Cardiac septum (tissue), 1 donor: ENCODE measurements at places on chromosomes 6 and 20. TPM values are rescaled to one million over a fixed set of nuclear protein-coding genes. Genes with fewer than 3 reads are reported as not detected.

DNA sequence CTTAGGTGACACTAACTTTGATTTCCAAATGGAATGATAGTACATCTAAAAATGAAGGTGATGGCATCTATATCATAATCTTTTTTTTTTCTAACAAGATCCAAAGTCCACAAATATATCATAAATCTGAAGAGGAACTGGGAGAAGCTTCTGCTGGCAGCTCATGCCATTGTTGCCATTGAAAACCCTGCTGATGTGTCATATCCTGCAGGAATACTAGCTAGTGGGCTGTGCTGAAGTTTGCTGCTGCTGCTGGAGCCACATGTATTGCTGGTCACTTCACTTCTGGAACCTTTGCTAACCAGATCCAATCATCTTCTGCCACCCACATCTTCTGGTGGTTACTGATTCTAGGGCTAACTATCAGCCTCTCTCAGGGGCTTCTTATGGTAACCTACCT is 27.4 kb upstream of the KHDC1 start:
- no peak for DNase-seq

The CTCFL gene
- total RNA-seq, result not detected

- DNase-seq, result no peak
Observed at GRCh38 chr6:92715991-92716390, 703.4 kb downstream of the EPHA7 start.

GRCh38 chr6:22027040-22027725 is 269.7 kb downstream of the PRL start:
- DNase-seq, result no peak

The TREML1 gene
- total RNA-seq, result not detected

DNA sequence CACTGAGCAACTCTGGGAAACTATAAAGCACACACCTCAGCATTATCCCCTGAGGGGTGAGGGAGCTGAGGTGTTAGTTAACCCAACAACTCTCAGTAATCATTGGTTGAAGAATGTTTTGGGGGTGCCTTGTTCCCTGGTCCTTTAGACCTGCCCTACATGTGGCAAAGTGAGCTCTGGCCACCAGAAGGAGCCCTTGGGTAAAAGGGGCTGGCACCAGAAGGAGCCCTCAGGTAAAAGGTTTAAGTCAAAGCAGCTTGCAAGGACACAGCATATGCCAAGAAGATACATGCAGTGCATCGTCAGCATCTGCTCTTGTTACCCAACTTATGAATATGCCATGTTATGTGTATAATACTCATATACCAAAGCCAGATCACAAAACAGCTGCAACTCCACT is 1081.7 kb downstream of the KIF16B start:
- DNase-seq, result no peak

DNA sequence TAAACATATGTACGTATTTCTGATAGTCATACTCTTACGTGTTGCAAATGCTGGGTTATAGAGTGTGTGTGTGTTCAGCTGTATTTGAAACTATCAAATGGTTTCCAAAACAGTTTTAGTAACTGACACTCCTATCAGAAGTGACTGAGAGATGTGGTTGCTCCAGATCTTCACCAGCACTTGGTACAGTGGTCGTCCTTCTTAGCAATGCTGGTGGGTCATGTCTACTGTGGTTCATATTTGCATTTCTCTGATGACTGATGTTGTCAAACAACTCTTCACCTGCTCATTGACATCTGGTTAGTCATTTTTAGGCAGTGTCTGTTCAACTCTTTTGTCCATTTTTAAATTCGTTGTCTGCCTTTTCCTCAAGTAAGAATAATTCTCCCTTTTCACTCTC is 259.3 kb downstream of the KIF16B start:
- no peak for DNase-seq

DNA sequence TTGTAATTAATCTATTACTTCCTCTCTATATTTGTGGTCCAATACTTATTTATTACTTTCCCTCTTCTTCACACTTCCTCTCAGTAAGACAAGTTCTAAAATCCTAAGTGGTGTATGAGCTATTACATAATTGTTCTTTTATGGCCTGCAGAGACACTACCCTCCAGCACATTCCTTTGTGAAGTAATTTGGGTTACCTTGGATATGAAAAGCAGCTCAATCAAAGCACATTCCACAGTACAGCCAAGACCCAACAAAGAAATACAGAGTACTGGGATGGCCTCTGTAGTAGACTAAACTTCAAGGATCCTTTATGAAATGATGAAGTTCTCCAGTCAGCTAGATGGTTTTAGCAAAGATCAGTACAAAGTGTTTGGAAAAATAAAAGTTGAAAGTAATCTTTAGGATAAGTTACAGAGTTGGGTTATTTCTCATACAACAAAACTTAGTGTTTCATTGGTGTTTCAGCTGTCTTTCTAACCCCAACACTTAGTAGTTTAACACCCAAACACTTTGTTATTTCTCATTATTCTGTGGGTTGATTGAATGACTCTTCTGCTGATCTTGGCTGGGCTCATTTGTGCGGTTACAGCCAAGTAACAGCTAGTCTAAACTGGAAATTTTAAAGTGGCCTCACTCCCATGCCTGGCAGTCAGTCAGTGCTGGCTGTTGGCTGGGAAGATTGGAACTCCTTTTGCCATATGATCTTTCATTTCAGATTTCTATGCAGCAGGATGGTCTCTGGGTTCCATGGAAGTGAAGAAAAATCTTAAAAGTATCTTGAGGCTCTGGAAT is 161.5 kb upstream of the POU3F2 start:
- no peak for DNase-seq

The LCA5 gene
- 2.6 TPM for total RNA-seq

DNA sequence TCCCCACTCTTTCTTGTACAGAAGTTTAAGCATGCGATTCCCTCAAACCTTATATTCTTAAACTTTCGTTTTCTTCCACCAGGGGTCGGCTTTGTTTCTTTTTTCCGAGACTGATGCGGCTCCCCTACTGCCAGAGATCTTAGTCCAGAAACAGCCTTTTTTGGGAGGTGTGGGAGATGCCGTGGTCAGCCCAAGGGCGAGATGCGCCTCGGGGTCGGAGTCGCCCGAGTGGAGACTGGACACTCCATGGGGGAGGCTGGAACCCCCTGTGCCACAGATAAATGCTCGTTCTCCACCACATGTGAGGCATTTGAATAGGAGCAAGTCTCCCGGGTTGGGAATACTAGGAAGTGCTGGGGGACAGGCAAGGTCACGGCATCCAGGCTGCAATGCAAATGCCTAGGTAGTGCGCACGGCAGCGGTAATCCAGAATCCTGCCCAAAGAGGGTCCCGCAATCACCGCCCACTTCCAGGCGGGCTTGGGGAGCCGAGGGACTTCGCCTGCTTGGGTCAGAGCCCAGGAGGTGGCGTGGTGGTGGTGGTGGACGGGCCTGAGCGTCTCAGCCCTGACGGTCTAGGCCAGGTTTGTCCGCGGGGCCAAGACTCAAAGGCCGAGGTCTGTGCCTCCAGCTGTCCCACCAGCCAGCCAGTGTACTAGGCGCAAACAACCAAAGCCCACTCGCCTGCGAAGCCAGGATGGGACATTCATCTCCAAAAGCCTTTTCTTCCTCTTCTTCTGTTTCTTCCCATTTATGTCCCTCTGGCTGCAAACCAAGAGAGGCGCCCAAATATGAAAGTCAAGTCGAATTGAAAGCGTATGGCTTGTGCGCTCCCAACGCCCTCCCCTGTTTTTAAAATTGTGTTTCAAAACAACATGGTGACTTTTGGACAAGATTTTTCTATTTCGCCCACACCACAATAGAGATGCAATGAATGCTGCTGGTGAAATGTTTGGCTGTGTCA is 39.3 kb upstream of the OSTM1 start:
- DNase-seq, result no peak

- no peak for DNase-seq
Observed at GRCh38 chr6:99609905-99610489, 3.4 kb downstream of the PRDM13 start.

The KCNK17 gene
- total RNA-seq, result 0.38 TPM

The ULBP3 gene
- total RNA-seq, result 0.57 TPM
